NCI-H526 treated with DMSO at 0.1 percent for 48 hours (cell line): ENCODE measurements at places on chromosomes 1 and 21.
A peak's percentile ranks its signal among the peaks of the same experiment; 100 is the strongest.

- no peak for DNase-seq
Observed at GRCh38 chr21:21137986-21138385, 139.8 kb downstream of the NCAM2 start.

- no peak for DNase-seq
Observed at GRCh38 chr1:114208714-114209113, 55.0 kb upstream of the SYT6 start.

- peak; percentile 58 for DNase-seq
Observed at GRCh38 chr1:40948741-40949443, 30.6 kb upstream of the CTPS1 start.

GRCh38 chr1:235093696-235094592 lies 34.7 kb downstream of the TOMM20 start:
- peak; percentile 41 for DNase-seq

- no peak for DNase-seq
Observed at GRCh38 chr1:240387051-240387450, 224.9 kb downstream of the GREM2 start.

DNA sequence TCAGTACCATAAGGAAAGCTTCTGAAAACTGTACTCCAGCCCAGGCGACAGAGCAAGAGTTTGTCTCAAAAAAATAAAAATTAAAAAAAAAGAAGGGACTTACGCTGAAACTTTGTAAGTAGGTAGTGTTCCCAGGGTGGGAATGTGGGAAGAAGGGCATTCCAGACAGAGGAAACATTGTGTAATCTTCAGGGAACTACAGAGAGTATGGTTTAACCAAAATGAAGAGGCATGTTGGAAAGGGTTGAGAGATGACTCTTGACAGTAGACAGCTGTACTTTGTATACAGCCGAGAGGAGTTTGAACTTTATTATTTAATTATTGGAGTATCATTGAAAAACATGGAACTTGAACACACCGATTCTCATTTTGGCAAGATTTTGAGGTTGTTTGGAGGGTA lies 43.0 kb downstream of the PPP2R5A start:
- DNase-seq: no peak

DNA sequence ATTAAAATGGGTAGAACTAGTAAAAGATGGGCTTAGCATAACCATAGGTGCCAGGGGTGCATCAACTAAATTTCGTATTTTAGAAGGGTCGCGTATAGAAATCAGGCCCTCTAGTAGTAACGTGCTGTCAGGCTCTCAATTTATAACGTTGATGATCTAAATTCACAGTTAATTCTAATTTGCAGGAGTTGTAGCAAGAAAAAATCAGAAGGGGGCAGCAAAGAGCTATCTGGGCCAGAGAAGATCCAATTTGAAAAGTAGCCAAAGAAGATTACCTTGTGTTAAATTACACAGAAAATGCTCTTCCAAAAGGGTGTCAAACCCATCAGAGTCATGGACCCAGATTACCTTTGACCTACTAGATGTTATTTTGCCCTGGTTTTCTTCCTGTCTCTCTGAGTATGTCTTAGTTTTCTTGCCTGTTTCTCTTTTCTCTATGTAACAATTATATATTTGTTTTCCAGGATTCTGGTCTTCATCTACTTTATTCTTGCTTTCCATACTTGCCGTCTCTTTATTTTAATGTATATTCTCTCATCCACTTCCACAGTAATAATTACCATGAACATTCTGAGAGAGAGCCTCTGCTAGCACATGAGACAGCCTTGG lies 1030.9 kb downstream of the AMY1C start:
- DNase-seq: peak; percentile 31

GRCh38 chr1:149848340-149849110 lies 50.8 kb upstream of the BOLA1 start:
- DNase-seq: peak; percentile 77

DNA sequence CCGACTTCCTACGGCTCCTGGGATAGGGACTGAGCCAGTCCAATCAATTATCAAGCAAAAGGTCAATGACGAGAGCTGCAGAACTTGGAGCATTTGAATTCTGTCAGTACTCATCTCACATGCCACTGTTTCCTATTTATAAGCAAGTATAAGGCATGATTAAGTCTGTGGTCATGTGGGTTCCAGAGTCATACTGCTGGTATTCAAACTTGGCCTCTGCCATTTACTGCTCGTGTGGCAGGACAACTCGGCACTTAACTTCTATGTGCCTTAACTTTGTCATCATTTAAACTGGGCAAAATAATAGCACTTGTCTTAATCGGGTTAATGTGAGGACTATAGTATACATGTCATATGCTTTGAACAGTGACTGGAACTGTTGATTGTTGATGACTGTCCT lies 44.9 kb upstream of the TNFSF18 start:
- DNase-seq: no peak

- DNase-seq: peak; percentile 24
Observed at GRCh38 chr1:31587720-31588423, 11.6 kb downstream of the TINAGL1 start.

- no peak for DNase-seq
Observed at GRCh38 chr1:6688757-6689156, 12.9 kb downstream of the DNAJC11 start.

DNA sequence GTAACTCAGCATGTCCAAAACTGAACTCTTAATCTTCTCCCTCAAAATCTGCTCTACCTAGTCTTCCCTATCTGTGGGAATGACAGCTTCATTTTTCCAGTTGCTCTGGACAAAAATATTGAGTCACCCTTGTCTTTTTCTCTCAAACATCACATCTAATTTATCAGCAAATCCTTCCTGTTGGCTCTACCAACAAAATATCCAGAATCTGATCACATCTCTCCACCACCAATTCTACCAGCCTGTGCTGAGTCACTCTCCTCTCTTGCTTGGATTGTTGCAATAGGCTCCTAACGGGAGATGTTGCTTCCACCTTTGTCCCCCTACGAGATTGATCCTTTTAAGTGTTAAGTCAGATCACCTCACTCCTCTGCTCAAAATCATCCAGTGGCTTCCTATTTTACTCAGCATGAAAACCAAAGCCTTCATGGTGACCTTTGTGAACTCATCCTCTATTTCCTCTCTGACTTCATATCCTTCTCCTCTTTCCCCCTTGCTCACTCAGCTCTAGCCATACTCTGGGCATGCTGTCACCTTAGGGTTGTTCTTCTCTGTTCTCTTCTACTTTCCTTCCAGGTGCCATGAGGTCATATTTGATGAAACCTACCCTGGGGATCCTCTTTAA lies 21.5 kb upstream of the SMYD2 start:
- no peak for DNase-seq

GRCh38 chr1:117093870-117094621 lies 27.5 kb downstream of the TRIM45 start:
- DNase-seq: no peak

DNA sequence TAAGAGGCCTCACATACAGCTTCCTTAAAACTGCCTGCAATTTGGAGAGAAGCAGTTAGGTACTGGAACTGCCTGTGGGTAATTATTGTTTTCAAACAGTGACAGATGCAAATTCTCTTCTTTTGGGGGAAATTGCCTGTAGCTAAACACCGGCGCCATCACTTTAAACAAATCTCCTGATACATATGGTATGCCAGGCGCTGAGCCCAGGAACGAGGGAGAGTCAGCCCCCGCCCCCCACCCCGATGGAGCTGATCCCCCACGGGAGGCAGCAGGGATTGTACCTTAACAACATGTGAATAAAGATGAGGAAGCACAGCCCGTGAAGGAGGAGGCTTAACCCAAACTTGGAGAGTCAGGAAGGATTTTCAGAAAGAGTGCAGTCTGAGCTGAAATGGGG lies 7.1 kb downstream of the TMEM51 start:
- peak; percentile 92 for DNase-seq

DNA sequence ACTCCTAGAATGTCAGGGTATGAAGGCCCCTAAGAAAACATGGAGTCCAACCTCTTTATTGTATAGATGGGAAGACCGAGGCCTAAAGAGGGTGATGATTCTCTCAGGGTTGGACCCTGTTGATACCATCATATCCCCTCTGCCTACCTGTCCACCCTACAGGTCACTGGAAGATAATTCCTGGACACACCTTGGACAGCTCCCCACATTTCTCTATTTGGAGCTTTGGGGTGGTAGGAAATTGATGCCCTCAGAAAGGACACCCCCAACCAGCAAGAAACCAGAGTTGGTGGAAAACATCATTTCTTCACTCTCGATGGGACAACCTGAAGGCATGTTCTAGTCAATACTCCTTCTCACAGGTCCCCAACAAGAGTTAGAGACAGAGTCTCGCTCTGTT lies 3.0 kb upstream of the TCEA3 start:
- DNase-seq: no peak

DNA sequence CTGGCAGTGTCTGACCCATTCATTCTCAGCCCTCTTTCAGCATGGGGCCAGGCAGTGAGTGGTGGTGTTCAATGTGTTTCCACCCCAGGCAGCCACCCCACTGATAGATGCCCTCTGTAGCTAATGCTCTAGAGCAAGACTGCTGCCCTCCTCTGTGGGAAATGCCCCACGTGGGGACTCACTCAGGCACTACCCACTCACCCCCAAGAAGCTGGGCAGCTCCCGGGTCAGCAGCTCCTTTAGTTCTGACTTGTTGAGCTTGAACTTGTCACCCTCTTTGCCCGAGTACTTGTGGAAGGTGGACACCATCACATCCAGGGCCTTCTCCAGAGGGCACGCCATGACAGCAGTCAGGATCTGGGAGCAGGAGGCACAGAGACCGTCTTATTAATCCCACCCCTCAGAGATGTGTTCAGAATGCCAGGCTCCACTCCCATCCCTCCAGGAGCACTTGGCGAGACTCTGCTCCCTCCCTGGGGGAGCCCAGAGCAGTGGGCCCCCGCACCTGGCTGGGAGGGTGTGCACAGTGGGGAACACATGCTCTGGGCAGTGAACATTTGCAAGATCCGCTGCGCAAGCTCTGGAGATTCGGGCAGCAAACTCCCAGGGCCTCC lies 1.0 kb downstream of the S100A4 start:
- no peak for DNase-seq

DNA sequence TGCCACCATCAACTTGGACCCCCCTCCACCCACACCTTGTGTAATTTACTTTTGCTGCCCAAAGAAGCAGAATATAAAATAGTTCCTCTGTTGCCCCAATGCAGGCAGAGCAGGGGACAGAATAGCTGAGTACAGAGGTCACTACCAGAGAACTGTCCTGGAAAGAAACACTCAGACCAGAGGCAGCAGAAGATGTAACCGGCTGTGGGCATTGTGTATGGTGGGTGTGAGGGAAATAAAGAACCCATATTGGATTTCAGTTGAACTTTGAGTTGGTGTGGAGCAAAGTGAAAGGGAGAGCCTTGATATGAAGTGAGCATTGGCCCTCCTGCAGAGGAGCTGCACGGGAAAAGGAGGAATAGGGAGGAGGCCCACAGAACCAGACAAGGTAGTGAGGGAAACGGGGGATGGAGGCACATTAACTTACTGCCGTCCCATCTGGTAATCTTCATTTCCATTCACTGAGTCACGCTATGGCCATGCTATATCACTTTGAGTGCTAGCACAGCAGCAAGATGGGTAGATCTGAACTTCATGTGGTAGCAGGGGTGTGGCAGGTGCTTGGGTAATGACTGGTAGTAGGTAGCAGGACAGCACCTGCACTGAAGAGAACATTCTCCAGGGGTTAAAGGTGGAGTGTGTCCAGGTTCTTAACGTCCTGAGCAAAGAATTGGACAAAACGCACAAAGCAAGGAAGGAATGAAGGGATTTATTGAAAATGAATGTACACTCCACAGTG lies 56.3 kb upstream of the FBXO28 start:
- no peak for DNase-seq

GRCh38 chr1:159854693-159855192 lies 7.7 kb downstream of the VSIG8 start:
- peak; percentile 70 for DNase-seq

- DNase-seq: no peak
Observed at GRCh38 chr1:160774886-160775719, 20.9 kb upstream of the LY9 start.

DNA sequence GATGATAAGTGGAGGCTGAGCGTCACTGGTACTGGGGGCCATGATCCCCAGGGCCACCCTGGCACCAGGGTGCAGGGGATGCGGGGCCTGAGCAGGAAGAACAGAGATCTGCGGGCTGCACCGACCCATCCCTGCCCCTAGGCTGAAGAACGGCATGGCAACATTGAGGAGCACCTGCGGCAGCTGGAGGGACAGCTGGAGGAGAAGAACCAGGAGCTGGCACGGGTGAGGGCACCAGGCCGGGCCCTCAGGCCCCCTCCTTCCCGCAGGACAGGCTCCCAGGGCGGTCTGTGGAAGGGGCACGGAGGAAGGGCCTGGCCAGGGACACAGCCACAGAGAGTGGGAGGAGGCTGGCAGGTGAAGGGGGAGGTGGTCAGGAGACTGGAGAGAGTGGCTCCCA lies 21.8 kb downstream of the PPFIA4 start:
- no peak for DNase-seq

GRCh38 chr1:9121496-9122409 lies 7.1 kb downstream of the GPR157 start:
- DNase-seq: no peak

- no peak for DNase-seq
Observed at GRCh38 chr1:39754026-39754570, 15.4 kb downstream of the PPIE start.

GRCh38 chr21:45997495-45998275 lies 16.1 kb downstream of the COL6A1 start:
- no peak for DNase-seq

GRCh38 chr1:87942165-87942564 lies 613.5 kb downstream of the LMO4 start:
- no peak for DNase-seq

GRCh38 chr1:37840711-37841110 lies 18.7 kb downstream of the MTF1 start:
- DNase-seq: no peak

DNA sequence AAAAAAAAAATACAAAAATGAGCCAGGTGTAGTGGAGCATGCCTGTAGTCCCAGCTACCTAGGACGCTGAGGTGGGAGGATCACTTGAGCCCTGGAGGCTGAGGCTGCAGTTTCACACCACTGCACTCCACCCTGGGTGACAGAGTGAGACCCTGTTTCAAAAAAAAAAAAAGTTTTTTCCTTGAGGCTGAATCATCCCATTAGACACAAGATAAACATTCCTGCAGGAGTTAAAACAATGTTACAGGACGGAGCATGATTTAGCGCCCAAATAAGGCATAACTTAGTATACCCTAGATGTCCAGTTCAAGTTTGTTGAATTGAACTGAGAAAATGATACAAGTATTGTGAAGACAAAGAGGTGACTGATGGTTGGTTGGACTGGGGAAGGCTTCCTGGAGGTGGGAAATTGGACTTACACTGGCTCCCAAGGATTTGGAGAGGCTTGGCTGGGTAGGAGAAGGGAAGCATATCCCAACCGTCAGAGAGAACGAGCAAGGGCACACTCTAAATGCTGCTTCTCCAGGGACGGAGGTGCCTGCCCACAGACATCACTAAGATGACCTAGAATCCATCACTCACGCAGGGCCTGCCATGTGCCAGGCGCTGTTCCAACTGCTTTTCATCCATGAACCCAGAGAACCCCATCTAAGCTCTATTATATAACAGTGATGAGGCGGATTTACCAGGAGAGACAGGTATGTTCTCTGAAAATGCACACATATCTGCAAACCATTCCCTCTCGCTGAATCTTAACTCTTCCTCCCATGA lies 610.6 kb downstream of the KIF26B start:
- DNase-seq: no peak
